ENCODE measurements at places on chromosomes 2 and 18. TPM values are rescaled to one million over a fixed set of nuclear protein-coding genes. Genes with fewer than 3 reads are reported as not detected.
A peak's percentile ranks its signal among the peaks of the same experiment; 100 is the strongest.

DNA sequence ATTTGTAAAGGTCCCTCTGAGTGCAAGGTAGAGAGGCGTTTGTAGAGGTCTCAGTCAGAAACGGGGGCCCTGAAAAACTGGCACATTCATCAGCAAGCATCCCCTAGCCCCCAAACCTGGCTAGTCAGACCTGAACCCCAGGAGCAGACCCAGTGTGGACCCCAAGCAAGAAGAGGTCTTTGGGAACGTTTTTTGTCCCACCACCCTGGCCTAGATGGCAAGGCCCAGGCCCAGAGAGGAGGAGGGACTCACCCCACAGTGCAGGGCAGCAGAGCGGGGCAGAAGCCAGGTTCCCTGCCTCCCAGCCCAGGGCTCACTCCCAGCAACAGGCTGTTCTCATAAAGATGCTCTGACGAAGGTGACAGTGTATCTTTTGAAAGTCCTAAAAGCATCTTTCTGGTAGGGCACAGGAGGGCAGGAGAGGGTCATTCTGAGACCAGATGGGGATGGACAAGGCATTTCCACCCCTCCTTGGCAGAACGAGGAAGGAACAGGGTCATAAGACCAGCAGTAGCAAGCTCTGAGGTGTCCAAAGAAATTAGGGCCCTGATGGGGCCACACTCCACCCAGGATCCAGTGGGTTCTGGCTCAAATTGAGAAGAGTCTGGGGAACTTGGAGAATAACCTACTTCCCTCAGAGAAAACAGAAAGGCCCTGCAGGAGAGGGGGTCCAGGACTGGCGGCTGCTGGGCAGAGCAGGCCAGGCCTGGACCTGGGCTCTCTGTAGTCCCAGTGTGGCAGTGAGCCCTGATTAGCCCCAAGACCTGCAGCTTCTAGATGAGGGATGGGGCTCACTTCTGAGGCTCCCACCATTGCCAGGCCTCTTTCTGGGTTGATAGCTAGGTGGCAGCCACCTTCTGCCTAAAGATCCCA is 18.2 kb downstream of the ADRA2B start:
- H3K4me1 ChIP-seq: no peaks in the 10 kb centered on the region
- H3K4me3 ChIP-seq: no peak overlapping the region
- H3K27me3 ChIP-seq: no peaks in the 10 kb centered on the region
- H3K36me3 ChIP-seq: no peaks in the 10 kb centered on the region

- no peak overlapping the region for H3K27ac ChIP-seq
- DNase-seq: no peak
- H3K4me1 ChIP-seq: peaks cover 2% of the 10 kb centered on the region
- no peak overlapping the region for H3K4me3 ChIP-seq
- no peaks in the 10 kb centered on the region for H3K36me3 ChIP-seq
Measured at GRCh38 chr18:50644807-50645206, 84.9 kb downstream of the MAPK4 start.

GRCh38 chr2:185644828-185645227 is 93.8 kb upstream of the FSIP2 start:
- H3K27ac ChIP-seq: no peak overlapping the region
- no peaks in the 10 kb centered on the region for H3K4me1 ChIP-seq
- no peak for DNase-seq
- H3K36me3 ChIP-seq: no peaks in the 10 kb centered on the region

DNA sequence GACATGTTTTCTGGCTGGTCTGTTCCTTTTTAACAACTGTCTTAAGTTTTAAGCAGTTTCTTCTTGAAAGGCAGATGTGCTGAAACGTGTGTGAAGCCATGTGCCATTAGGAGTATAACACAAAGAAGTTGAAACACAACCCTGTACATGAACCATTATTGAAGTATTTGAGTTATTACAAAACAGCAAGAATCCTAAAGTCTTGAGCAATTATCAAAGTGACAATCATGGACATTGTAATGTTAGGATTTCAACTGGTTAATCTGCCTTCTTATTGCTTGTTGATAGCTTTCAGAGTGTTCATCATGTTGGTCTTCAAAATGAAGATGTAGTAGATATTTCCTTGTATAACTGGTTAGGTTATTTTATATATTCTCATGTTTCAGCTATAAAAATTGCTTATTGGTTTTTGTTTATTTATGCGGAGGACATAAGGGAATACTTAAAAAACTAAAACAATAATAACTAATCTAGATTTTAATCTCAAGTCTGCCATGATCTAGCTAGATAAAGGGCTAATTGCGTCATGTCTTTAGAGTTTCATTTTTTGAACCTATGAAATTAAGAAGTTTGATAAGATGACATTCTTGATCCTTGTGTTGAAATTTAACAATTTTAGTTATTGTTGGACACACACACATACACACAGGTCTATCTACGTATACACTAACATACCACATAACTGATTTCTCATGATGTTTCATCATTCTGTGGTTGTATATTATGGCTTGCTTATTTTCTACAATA is 21.1 kb downstream of the PPP1R1C start:
- no peak overlapping the region for H3K4me3 ChIP-seq
- H3K27ac ChIP-seq: no peak overlapping the region
- no peaks in the 10 kb centered on the region for H3K27me3 ChIP-seq
- DNase-seq: no peak

- DNase-seq: no peak
- no peak overlapping the region for H3K27ac ChIP-seq
- H3K36me3 ChIP-seq: no peaks in the 10 kb centered on the region
Measured at GRCh38 chr2:95261602-95262001, 12.6 kb upstream of the PROM2 start.

DNA sequence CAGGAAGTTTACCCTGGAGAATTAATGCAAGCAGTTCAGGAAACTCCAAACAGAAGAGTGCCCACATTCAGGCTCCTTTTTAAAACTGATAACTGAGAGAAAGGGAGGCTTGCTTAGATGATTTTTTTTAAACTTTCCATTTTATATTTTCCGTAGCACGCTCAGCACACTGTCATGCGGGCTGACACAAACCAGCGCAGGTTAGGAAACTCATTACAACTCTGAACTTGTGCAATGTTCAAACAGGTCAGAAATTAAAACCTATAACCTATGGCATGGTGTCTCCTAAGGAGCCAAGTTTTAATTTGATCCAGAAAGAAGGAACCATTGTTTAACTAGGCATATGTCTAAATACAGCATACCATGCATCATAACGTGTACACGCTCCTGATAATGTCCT is 117.7 kb upstream of the SMIM21 start:
- DNase-seq: no peak
- no peak overlapping the region for H3K27ac ChIP-seq
- H3K27me3 ChIP-seq: no peaks in the 10 kb centered on the region
- no peaks in the 10 kb centered on the region for H3K36me3 ChIP-seq
- no peak overlapping the region for H3K4me3 ChIP-seq

GRCh38 chr2:99420031-99420430 is 69.8 kb downstream of the REV1 start:
- H3K27ac ChIP-seq: no peak overlapping the region
- H3K27me3 ChIP-seq: no peaks in the 10 kb centered on the region

DNA sequence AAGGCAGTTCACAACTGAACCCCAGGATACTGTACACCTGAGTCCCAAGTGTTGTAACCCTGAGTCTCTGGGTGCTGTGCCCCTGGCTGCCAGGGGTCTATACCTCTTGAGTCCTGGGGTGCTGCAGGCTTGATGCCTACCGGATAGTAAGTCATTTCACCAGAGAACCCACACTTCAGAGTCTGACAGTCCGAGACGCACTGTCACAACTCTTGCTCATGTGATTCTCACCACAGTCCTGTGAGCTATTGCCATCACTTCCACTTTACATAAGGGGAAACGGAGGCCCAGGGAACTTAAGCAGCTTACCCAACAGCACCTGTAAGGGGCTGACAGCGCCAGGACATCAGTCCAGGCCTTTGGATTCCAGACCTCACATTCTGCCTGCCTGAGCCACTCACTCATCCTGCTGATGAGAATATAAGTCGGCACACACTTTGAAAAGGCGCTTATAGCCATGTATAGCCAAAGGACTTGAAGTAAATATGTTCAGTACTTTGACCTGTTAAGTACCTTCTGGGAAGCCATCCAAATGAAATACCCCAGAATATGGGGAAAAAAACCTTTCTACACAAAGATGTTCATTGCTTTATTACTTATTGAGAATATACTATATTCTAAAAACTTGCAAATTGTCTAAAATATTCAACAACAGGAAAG is 180.7 kb upstream of the ID2 start:
- DNase-seq: no peak
- H3K27me3 ChIP-seq: no peaks in the 10 kb centered on the region
- no peaks in the 10 kb centered on the region for H3K36me3 ChIP-seq
- no peak overlapping the region for H3K4me3 ChIP-seq
- H3K4me1 ChIP-seq: peaks cover 21% of the 10 kb centered on the region

- H3K27me3 ChIP-seq: no peaks in the 10 kb centered on the region
- H3K4me3 ChIP-seq: no peak overlapping the region
- no peak for DNase-seq
- H3K4me1 ChIP-seq: peaks cover 54% of the 10 kb centered on the region
- H3K27ac ChIP-seq: no peak overlapping the region
Measured at GRCh38 chr2:68464651-68465050, 2.4 kb downstream of the FBXO48 start.

GRCh38 chr2:73925033-73925704 is 1.5 kb upstream of the DGUOK start:
- H3K27ac ChIP-seq: peak overlapping the region; percentile 90
- no peak for DNase-seq
- peaks cover 41% of the 10 kb centered on the region for H3K4me1 ChIP-seq
- H3K27me3 ChIP-seq: peaks cover 7% of the 10 kb centered on the region
- H3K4me3 ChIP-seq: no peak overlapping the region
- no peaks in the 10 kb centered on the region for H3K36me3 ChIP-seq

GRCh38 chr2:203341741-203342310 is 13.6 kb downstream of the ABI2 start:
- H3K36me3 ChIP-seq: no peaks in the 10 kb centered on the region
- no peak overlapping the region for H3K27ac ChIP-seq
- no peak for DNase-seq

DNA sequence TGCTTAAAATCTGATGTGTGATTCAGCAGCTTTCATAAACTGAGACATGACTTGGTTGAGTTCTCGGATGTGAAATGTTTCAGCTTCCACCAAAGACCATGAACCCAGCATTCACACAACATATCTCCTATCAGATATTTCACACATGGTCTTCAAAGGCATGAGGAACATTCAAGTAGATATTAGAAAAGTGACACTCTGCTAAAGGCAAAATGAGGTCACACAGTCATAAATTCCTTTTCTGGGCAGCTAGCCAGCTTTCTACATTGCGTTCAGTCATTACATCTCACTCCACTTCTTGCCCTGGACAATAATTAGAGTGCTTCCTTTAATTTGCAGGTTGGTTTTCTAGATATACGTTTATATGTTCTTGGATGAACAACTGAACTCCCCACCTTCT is 96.7 kb downstream of the GAREM1 start:
- no peaks in the 10 kb centered on the region for H3K27me3 ChIP-seq
- peak overlapping the region; percentile 90 for H3K27ac ChIP-seq
- no peak for DNase-seq
- no peaks in the 10 kb centered on the region for H3K36me3 ChIP-seq

GRCh38 chr18:63999871-64000270 is 30.0 kb downstream of the SERPINB8 start:
- peaks cover 2% of the 10 kb centered on the region for H3K36me3 ChIP-seq
- no peaks in the 10 kb centered on the region for H3K27me3 ChIP-seq
- no peak overlapping the region for H3K4me3 ChIP-seq
- DNase-seq: no peak
- H3K27ac ChIP-seq: no peak overlapping the region
- H3K4me1 ChIP-seq: no peaks in the 10 kb centered on the region

GRCh38 chr2:134433979-134434378 is 180.1 kb downstream of the MGAT5 start:
- no peaks in the 10 kb centered on the region for H3K27me3 ChIP-seq
- H3K36me3 ChIP-seq: peaks cover 54% of the 10 kb centered on the region
- no peak overlapping the region for H3K27ac ChIP-seq
- no peaks in the 10 kb centered on the region for H3K4me1 ChIP-seq
- no peak overlapping the region for H3K4me3 ChIP-seq

DNA sequence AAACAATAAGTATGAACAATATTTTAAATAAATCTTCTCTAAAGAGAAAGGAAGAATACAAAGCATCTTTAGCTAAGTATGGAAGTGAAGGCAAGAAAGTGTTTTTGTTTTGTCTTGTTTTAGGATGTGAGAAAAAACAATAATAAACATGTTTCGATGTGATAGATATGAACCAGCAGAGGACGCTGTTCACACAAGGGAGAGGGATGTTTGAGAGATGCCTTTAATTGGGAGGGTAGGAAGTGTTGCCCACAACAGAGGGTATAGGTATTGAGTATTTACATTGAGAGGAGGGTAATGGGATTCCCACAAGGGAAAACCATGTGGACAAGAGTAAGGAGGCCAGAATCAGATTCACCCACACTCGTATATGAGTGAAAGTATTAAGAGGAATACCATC is 55.1 kb downstream of the CDH19 start:
- H3K4me3 ChIP-seq: no peak overlapping the region
- H3K27ac ChIP-seq: no peak overlapping the region
- H3K4me1 ChIP-seq: no peaks in the 10 kb centered on the region
- H3K36me3 ChIP-seq: no peaks in the 10 kb centered on the region
- no peak for DNase-seq
- no peaks in the 10 kb centered on the region for H3K27me3 ChIP-seq

- peak overlapping the region; percentile 35 for H3K27ac ChIP-seq
- H3K27me3 ChIP-seq: no peaks in the 10 kb centered on the region
- H3K4me3 ChIP-seq: no peak overlapping the region
- peak; percentile 80 for DNase-seq
Measured at GRCh38 chr2:217954469-217954868, 48.3 kb downstream of the TNS1 start.

The EML6 gene
- 5.0 TPM for total RNA-seq

The CCDC68 gene
- 0.78 TPM for total RNA-seq

The POTEJ gene
- not detected for total RNA-seq

The GKN2 gene
- total RNA-seq: not detected

Measured in suprapubic skin (tissue), 4 donors.